ENCODE measurements at places on chromosomes 7 and 10.

DNA sequence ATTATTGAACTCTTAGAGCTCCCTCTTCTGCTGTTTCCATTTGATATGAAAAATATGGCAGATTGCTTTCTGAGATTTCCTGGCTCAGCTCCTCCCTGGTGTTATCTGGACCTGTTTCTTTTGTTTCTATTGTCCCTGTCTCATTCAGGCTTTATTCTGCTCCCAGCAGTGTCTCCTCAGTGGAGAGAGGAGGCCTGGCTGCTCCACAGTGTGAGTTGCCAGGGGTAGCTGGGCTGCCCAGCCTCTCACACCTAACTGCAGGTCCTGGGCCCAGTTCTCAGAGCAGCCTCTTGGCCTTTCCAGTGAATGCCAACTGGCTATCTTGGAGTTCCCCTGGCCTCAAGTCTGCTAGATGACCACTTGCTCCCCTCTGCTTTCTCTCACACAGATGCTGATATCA, 127.0 kb downstream of the VPS41 start:
- no peak for DNase-seq

DNA sequence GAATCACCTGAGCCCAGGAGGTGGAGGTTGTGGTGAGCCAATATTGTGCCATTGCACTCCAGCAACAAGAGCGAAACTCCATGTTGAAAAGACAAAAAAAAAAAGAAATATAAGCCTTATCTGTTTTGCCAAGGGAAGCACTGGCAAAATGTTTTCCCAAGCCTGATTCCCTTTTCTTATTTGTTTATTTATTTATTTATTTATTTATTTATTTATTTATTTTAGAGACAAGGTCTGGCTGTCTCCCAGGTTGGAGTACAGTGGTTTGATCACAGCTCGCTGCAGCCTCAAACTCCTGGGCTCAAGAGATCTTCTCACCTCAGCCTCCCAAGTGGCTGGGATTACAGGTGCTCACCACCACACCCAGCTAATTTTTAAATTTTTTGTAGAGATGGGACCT, 44.2 kb downstream of the SVOPL start:
- DNase-seq = no peak

GRCh38 chr10:3495281-3495680, 289.7 kb downstream of the KLF6 start:
- no peak for DNase-seq

GRCh38 chr10:37680716-37681616, 176.4 kb downstream of the ZNF248 start:
- no peak for DNase-seq

- DNase-seq = no peak
Measured at GRCh38 chr10:75203724-75204123, 6.9 kb upstream of the VDAC2 start.

DNA sequence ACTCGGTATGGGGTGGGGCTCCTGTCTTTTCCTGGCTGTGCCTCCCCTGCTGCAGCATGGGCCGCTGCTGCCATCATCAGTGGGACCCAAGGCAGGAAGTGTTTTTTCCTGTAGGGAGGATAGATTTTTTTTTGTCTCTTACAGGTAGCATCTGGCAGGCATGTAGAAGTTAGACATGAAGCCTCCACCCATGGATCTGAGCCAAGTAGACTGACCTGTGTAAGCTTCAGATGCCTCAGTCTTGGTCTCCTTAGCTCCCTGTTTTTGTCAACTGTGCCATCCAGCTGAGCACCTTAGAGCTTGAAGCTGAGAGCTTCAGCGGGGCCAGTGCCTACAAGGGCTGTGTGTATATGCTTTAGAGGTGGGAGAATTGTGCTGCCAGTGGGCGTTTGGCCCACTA, 93.5 kb downstream of the AUTS2 start:
- no peak for DNase-seq

DNA sequence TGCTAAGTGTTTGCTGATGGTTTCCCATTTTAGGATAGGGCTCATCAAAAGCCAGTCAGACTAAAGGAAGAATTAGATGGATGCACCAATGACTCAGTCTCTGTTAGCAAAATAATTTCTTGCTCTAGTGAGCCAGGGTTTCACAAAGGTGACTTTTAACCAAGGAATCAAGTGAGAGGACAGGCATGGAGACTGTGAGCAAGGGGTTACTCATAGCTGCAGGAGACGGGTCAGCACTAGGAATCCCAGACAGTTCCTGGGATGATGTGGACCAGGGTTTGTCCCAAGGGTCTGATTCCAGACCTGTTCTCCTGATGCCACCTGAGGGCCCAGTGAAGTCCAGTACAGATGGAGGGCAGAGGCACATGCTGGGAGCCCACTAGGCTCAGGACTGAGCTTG, 138.1 kb downstream of the NOC3L start:
- no peak for DNase-seq

Measured in HFF-Myc (cell line).